ENCODE measurements at places on chromosomes 1 and 21.

GRCh38 chr21:33069994-33070743, at the start of gene OLIG1:
Gene OLIG1, plus strand, starts transcription at chr21:33070141. Its CDS starts 106 bp downstream, at chr21:33070247.
- DNase-seq, result no peak

GRCh38 chr1:201708085-201708512, 120.9 kb upstream of the IPO9 start:
- DNase-seq, result no peak

GRCh38 chr1:154819628-154820590, 50.2 kb downstream of the KCNN3 start:
- no peak for DNase-seq

- DNase-seq, result no peak
Measured at GRCh38 chr1:205950826-205951549, 7.7 kb upstream of the SLC26A9 start.

- DNase-seq, result no peak
Measured at GRCh38 chr1:54391450-54392209, 14.6 kb downstream of the SSBP3 start.

- DNase-seq, result no peak
Measured at GRCh38 chr1:61056573-61057439, 25.6 kb upstream of the NFIA start.

DNA sequence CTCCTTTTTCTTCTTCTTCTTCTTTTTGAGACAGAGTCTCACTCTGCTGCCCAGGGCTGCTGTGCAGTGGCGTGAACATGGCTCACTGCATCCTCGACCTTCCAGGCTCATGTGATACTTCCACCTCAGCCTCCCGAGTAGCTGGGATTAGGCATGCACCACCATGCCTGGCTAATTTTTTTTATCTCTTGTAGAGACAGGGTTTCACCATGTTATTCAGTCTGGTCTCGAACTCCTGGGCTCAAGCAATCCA, 13.0 kb upstream of the PADI1 start:
- no peak for DNase-seq

DNA sequence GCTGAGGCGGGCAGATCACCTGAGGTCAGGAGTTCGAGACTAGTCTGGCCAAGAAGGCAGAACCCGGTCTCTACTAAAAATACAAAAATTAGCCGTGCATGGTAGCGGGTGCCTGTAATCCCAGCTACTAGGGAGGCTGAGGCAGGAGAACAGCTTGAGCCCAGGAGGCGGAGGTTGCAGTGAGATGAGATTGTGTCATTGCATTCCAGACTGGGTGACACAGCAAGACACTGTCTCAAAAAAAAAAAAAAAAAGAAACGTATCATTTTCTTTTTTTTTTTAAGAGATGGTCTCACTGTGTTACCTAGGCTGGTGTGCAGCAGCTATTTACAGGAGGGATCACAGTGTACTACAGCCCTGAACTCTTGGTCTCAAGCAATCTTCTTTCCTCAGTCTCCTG, 47.3 kb downstream of the ITGB3BP start:
- no peak for DNase-seq

DNA sequence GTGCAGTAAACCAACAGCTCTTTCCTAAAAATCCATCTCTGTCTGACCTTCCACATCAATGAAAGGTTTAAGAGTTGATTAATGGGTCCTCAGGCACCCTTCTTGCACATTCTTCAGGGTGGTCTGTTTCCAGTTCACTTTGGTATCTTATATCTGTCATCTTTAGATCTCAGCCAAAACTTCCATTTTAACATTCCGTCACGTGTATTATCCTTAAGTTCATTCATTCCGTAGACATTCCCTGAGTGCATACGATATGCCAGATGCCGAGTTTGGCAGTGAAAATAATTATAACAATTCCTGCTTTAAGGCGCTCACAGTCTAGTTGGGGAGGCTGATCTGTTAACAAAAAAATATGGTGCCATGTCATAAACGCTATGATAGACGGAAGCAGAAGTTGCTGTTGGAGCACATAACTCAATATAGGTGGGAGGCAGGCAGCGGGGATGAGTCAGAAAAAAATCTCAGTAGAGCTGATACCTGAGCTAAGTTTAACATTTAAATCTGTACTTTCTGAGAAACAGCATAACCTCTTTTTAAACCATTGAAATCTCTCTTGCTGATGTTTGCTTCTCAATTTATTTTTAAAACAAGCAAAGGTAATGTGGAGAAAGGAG, 59.6 kb upstream of the HOOK1 start:
- DNase-seq, result no peak

GRCh38 chr1:33097137-33097611, 16.2 kb downstream of the AZIN2 start:
- DNase-seq, result no peak

DNA sequence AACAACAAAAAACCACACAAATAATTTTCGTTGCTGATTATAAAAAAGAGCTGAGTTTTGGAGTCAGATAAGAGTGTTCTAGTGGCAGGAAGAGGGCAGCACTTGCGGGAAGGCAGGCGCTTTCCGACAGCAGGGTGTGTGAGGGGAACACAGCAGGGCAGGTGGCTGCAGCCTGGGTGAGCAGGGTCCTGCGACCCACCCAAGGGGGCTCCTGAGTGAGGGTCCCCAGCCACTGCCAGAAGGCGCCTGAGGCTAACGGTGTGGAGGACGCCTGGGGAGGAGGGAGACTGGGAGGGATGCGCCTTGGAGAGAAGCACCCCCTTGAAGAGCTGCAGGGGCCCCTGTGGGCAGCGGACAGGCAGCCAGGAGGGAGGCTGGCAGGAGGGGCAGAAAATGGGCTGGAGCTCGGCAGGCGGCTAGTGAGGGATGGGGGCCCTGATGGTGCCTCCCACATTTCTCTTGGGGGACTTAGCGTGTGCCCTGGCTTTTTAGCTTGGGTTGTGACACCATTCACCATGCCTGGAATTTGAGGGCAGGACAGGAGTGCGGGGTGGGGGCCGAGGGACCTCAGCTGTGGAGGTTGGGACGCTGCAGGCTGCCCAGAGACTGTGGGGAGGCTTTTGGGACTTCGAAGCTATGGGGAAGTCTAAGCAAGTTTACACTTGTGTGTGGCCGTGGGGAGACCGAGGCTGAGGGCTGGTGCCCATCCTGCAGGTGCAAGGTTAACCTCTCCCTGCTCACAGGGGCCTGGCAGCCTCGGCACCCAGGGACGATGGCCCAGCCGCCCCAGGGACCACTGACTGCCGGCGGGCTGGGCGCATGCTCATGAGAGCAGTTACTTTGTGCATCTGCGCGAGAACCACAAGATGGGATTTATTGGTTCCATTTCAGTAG, 111.4 kb downstream of the SIK1 start:
- no peak for DNase-seq
